SIG-M5 (cell line): ENCODE measurements at places on chromosomes 7 and 10.

GRCh38 chr7:142939226-142939910, at the start of gene LLCFC1:
Gene LLCFC1 (plus strand): TSS chr7:142939484. CDS start chr7:142939622, 138 bp downstream.
- no peak for DNase-seq

- no peak for DNase-seq
Observed at GRCh38 chr10:131946880-131947279, 34.8 kb downstream of the BNIP3 start.

GRCh38 chr7:15925608-15926007, 239.1 kb upstream of the MEOX2 start:
- DNase-seq: no peak

GRCh38 chr7:154986200-154986945, 16.6 kb downstream of the PAXIP1 start:
- DNase-seq: no peak
